ENCODE measurements at places on chromosomes 5 and 9.

DNA sequence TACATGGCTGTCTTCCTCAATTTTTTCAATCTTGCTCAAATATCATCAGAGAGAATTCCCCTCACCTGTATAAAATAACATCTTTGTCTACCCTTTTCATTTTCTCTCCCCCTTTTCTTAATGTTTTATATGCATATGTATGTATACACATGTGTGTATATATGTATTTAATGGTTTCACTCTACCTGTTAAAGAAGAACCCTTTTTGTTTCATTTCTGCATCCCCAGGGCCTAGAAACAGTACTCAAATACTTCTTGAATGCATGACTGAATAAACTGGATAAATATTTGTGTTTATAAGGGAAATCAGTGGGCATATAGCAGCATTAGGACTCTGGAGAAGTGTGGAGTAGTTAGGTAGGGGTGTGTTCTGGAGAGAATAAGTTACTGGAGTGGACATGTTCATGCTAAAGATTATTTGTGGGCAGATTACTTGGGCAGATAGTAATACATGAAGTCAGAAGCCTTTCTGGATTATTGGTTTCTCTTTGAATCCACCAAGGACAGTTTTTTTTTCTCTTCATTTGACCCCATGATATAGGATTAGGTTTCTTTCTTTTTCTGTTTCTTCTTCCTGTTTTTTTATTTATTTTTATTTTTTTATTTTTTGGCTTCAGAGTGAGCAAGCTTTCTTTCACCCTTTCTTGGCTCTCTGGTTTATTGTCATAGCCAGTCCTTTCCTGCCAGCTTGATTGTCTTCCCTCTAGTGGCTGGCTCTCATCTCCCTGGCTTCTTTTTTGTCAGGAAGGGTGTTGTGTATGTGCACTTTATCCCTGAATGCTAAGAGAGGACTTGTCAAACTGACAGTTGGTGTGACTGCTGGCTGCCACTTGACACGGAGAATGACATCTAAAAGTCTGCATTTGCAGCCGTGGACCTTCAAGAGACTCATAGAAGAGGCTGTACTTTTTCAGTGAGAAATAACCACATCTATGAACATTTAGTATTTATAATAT, 89.3 kb downstream of the ZCCHC7 start:
- no peak for DNase-seq

GRCh38 chr9:111833941-111834340, 39.2 kb upstream of the SHOC1 start:
- DNase-seq = no peak

DNA sequence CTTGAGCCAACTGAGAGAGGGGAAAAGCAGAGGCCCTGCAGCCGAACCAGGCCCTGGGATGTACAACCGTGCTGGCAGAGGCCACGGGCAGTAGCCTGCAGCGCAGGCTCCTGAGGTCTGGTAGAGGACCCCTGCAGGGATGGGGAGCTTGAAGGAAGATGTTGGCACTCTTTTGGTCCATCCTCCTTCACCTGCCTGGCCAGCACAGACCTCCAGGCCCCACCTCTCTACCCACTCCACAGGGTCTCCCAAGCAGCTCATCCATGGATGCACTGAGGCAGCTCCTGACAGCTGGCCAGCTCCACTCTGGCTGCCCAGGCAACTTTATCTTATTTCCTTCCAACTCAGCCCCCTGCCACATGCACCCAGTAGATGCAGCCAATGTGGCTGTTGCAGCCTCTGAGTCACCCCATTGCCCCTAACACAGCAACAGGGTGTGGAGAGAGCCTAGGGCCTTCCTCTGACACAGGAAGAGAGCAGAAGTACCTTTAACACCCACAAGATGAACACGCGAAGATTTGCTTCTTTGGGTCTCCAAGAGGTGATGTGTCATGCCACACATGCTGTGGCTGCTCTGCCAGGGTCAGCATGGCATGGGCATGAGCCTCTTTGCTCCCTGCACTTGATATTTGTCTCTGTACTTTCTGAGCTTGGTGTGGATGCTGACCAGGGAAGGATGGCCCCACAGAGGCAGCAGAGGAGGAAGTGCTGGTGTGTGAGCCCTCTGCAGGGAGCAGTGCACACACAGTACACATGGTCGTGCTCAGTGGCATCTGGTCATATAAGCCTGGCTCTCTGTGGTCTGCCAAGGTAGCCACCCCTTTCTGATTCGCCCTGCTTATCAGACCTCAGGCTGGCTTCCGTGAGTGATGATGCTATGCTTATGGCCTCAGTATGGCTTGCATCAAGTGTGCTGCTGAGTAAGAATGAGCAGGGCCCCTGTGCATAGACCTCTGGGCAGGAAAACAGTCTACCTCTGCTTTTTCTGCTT, 117.2 kb downstream of the NRG2 start:
- DNase-seq = no peak

- DNase-seq = no peak
Measured at GRCh38 chr5:108686676-108687075, 61.0 kb upstream of the FER start.

- DNase-seq = no peak
Measured at GRCh38 chr9:114697951-114698351, 16.0 kb upstream of the TEX48 start.

- no peak for DNase-seq
Measured at GRCh38 chr9:96014078-96014477, 138.6 kb downstream of the ERCC6L2 start.
